Stimulated activated CD8-positive, alpha-beta memory T cell treated with anti-CD3 and anti-CD28 coated beads, Interleukin-4, amount 100 ng/mL, for 4 hours (primary cell): ENCODE measurements at places on chromosomes 7 and 10.

GRCh38 chr7:37666026-37666799, 17.4 kb upstream of the GPR141 start:
- no peak for DNase-seq

GRCh38 chr7:1099637-1100036, 11.7 kb downstream of the GPER1 start:
- no peak for DNase-seq

GRCh38 chr10:29598851-29599311, 35.9 kb downstream of the SVIL start:
- DNase-seq: no peak

DNA sequence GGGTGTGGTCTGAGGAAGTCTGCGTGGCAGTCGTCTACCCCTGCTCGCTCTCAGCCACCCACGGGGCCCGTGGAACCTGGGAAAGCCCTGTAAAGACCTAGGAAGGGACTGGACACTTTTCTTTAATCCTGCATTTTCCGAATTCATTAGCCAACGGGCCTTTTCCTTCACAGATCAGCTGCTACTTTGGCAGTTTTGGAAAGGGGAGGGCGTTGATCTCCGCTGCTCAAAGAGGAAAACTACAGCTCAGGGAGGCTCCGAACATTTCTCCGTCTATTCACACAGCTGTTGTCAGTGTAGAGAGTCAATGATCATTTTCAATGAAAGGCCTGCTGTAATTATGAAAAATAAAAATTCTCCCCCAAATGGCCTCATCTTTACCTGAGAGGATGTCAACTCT, 450.1 kb upstream of the MKI67 start:
- no peak for DNase-seq

- no peak for DNase-seq
These were observed 187.1 kb downstream of the ADARB2 start for GRCh38 chr10:1550291-1550595.

GRCh38 chr10:113958631-113959382, 84.9 kb upstream of the ADRB1 start:
- DNase-seq: no peak

- no peak for DNase-seq
These were observed 35.7 kb downstream of the ITPRID1 start for GRCh38 chr7:31549611-31550010.

DNA sequence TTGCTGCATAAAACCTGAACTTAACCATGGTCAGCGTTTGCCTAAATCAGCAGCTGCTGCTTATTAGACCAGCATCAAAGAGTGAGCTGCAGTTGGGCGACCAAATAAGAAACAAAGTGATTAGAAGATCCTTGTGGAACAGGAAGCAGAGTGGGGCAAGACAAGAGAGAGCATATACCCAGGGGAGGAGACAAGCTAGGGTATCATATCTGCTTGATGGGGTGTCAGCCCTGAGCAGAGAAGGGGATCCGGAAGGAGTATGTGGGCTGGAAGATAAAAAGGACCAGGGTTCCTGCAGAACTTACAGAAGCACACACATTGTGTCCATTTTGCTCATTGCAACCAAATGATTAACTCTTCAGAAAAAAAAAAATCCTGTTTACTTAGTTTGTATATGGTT, 213.6 kb downstream of the CELF2 start:
- no peak for DNase-seq

DNA sequence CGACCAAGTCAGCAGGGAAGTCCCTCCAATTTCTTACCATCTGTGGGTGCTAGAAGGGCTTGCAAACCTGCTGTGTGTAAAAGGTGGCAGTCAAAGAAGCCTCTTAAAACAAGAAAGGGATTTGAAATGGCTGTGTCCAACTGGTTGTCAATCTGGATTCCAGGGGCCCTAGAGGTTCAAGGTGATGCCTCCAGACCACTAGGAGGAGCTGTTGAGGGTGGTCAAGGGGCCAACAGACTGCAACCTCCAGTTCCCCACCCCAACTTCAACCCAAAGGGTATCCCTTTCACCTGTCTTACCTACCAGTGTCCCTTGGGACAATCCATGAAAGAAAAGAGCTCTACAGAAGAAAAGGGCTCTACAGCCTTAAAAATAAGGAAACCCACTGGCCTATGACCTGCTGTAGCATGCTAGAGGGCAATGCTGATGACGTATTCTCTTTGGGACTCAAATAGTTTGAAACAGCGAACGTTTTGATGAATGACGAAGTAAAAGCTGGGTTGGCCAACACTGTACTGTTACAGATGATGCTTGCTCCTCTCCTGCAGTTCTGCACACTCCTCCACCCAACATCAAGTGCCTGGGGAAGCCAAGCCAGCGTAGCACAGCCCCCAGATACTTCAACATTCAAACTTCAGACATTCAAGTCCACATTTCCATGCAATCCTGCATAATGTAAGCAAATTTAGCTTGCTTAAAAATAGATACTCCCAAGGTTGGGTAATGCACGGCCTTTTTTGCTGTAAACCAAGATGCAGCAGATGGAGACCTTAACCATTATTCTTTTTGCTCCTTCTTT, 45.9 kb upstream of the WDR11 start:
- DNase-seq: no peak

DNA sequence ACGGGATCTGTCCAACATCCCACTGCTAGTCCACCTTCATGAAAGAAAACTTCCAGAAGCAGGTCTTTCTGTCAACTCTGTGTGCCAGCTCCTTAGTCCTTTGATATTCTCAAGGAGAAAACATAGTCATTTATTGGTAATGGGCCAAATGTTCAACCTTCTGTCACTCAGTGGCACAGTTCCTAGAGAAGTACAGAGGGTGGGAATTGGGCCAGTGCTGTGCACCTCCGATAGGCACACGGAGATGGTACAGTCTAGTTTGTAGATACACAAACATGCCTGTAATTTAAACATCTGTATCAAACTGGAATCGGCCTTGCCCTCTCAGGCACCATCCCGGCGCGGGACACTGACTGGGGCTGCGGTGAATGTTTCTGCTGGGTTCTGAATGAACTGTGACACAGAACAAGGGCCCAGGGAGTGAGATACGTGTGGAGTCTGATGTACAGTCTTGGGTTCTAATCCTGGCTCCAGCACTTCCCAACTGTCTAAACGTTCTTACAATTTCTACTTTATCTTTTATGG, 213.9 kb upstream of the SHH start:
- DNase-seq: no peak

GRCh38 chr7:99920149-99920548, 819 bp upstream of the TRIM4 start:
- no peak for DNase-seq

DNA sequence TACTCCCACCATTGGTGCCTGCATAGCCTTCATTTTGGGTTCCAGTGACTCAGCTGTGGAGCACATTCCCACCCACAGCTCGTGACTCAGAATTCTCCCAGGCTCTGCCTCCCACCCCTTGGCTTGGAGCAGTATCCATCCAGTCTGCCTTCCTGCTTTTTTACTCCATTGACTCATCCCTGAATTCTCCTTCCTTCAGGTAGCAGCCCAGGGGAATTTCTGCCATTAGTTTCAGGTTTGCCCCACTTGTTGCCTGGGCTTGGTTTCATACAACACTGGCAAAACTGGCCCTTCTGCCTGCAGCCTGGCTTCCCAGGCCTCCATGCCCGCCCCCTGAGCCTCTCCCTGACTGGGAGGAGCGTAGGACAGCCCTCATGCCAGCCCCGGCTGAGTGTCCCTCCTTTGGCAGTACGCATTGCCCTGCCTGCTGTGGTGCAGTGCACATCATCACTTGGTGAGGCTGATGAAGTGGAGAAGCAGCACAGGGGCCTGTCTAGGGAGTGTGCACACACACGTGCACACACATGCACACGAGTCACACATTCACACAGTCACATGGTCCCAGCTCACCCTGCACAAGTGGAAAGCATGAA, 55.0 kb downstream of the SNX10 start:
- no peak for DNase-seq

- no peak for DNase-seq
These were observed 11.9 kb downstream of the PIK3AP1 start for GRCh38 chr10:96708456-96708855.

GRCh38 chr7:41298409-41298808, 404.5 kb downstream of the INHBA start:
- DNase-seq: no peak

DNA sequence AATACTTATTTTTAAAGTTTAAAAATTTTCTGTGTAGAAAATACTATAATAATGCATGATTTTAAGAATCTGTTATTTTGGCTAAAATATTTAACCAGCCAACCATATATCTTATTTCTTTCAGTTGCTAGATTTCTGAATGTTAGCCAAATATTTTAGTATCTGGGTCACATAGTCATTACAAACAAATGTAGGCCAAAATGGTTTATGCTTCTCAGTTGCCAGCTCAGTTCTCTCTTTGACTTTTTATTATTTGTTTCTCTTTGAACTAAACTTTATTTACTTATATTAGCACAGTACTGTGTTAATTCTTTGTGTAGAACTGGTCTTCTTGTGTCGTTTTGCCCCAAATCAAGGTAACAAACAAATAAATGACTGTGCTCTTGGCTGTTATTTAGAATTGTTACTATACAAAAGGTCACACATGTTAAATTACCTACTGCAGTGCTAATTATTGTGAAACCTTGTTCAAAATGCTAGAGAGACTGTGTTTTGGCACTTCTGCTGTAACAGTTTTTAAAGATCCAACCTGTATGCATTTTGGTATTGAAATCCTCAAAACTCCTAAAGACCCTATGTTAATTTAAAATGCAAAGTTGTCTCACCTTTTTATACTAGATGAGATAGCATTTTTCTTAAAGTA, 39.8 kb downstream of the ZEB1 start:
- no peak for DNase-seq

- DNase-seq: no peak
These were observed 2.6 kb upstream of the CSGALNACT2 start for GRCh38 chr10:43135656-43136055.

DNA sequence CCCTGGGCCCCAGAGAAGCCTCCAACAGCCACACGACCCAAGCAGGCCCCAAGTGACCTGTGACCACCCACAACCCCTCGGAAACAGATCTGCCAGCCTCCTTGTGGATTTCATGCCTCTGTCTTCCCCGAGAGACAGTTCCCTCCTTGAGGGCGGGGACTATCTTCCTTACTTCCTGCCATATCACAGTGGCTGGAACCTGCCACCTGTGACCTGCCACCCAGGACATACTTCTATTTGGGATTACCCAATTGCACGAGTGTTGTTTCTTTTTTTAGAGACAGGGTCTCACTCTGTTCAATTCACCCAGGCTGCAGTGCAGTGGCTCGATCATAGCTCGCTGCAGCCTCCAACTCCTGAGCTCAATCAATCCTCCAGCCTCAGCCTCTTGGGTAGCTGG, 25.9 kb downstream of the TNRC18 start:
- no peak for DNase-seq

DNA sequence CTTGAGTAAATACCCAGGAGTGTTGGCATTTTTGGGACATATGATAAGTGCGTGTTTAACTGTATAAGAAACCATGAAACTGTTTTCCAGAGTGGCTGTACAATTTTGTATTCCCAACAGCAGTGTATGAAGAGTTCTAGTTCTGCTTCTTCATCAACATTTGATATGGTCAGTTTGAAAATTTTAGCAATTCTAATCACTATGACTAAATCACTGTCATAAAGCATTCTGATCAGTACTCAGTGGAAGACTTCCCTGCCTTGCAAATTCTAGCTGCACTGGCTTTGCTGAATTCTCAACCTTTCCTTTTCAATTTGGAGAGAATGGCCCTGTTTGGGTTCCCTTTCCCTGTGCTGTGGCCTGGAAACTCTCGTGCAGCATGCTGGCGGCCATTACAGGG, 18.6 kb upstream of the FAM221A start:
- no peak for DNase-seq

- DNase-seq: no peak
These were observed 721.1 kb upstream of the C7orf33 start for GRCh38 chr7:147869456-147869855.

DNA sequence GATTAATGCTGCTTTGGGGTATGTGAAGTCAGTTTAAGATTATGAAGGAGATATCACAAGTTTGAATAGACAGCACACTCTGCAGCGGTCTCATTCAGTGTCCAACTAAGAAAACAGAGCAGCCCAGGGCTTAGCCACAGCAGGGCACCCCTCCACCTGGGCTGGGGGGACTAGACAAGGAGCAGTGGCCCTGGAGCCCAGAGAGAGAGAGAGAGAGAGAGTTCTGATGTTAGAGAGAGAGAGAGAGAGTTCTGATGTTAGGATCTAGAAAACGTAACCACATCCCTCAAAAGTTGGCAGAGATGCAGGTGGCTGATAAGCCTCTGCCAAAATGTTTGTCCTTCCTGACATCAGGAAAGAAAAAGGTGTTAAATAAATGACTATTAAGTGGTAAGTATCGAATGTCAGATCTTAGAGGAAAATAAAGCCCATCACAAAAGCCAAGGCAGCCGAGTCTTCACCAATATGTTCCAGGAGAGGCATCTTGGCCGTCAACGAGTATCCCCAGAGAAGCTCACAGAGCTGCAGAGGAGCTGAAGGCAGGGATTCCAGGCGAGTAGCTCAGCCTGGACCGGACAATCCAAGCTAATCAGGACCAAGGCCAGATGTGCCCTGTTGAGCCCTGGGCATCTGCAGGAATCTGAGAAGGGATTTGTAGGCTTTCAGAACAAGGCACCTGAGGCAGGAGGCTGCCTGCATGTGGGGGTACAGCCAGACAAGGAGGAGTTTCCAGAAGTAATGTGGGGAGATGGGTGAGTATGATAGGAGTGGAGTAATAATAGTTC, 150.1 kb upstream of the TCF7L2 start:
- DNase-seq: no peak

DNA sequence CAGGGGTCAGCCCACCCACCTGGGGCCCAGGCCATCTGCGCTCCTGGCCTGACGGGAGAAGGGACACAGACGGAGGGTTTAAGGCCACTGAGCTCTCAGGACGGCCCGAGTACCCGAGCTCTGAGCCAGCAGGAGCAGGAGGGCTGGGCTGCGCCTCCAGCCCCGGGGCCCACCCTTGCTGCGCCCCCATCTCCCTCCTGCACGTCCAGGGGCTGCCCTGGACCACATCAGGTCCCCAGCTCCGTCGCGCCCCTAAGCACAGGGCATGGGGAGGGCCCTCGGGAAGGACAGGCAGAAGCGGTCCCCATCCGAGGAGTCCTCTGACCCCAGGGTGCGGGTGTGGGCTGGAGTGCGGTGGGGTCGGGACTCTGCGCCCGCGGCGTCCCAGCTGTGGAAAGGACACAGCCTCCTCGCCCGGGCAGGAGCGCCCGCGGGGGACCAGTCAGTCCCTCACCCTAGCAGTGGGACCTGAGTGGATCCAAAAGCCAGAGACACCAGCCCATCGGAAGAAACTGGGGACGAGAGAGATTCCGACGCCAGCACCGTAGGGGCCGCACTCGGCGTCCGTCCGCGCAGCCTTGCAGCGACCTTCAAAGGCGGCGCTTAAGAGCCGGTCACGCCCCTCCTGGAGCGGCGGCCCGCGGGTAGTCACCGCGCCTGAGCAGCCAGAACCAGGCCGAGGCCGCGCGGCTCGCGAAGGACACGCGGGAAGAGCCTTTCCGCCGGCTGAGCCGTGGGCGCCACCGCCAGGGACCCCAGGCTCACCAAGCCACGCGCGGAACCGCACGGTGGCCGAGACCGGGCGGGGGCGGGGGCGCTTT, 15.9 kb downstream of the CAMK2B start:
- DNase-seq: no peak

DNA sequence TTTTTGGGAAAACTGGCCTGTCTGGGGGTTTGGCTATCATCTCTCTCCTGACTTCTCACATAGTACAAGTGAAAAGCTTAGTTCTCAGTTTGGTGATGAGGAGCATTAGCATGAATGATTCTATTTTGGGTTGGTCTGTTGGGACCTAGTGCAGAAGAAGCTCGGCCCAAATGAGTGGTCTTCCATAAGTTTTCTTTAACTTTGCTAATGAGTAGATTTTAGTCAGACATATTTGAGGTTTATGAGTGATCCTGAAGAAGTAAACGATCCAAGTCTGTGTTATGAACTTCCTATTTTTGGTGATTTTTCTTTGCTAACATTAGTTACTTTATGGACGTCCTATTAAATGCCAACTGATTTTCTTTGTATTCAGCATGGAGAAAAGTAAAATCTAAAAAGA, 51.7 kb upstream of the CALD1 start:
- no peak for DNase-seq
